SK-N-MC (cell line): ENCODE measurements at places on chromosomes 1 and 21.

DNA sequence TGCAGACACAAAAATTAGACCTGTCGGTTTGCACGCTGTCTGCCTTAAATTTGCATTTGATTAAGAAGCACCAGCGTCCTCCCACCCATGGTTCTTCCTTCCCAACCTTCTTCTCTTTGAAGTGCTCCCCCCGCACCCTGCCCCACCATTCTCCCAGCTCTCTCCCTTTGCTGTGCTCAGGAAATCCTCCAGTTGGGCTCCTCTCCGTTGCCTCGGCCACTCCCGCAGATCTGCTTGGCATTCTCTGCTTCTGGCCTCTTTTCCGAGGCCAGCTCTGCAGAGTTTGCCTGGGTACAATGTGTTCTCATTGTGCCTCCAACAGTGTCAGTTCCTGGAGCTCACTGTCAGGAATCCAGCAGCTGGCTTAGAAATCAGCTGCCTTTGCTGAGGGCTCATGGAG is 126.1 kb downstream of the NAV1 start:
- no peak for DNase-seq

DNA sequence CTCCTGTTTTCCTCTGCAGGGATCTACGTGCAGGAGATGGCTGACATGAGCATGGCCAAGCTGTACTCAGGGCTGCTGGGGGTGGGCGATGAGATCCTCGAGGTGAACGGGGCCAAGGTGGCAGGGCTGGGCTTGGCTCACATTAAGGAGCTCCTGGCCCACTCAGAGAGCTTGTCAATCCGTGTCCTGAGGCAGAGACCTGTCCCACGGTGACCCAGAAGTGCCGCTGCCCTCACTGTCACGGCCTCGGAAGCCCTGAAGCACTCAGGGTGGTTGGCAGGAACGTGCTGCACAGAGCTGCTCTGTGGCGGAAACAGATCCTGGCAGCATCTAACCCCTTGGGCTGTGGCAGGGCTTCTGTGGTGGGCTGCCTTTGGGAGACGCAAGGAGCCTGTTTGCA is 37.6 kb downstream of the KIAA1614 start:
- DNase-seq, result no peak

- no peak for DNase-seq
Observed at GRCh38 chr21:14688936-14689335, 142.8 kb upstream of the SAMSN1 start.

- DNase-seq, result no peak
Observed at GRCh38 chr1:155809088-155809487, 47.9 kb downstream of the GON4L start.

- no peak for DNase-seq
Observed at GRCh38 chr1:238384381-238384780, 493.7 kb upstream of the ZP4 start.

DNA sequence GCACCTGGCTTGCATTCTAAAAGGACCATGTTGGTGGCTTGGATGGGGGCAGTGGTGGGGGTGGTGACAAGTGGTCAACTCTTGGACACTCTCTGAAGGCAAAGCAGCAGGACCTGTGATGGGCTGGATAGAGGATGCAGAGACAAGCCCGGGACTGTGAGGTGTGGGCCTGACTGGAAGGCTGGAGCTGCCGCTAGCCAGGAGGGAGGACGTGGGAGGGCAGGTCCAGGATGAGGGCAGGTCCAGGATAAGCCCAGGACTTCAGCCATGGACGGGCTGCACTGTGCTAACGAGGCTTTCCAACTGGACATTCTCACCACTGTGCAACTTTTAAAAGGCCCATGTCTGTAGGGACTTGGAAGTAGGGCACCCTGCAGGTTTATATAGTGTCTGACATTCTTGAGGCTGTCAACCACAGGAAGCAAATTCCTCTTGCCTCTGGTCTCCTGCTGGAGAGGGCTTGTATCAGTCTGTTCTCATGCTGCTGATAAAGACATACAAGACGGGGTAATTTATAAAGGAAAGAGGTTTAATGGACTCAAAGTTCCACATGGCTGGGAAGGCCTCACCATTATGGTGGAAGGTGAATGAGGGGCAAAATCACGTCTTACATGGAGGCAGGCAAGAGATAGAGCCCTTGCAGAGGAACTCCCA is 8.3 kb upstream of the C1orf167 start:
- no peak for DNase-seq

GRCh38 chr1:228152918-228153258 is 3.2 kb downstream of the GJC2 start:
- no peak for DNase-seq

DNA sequence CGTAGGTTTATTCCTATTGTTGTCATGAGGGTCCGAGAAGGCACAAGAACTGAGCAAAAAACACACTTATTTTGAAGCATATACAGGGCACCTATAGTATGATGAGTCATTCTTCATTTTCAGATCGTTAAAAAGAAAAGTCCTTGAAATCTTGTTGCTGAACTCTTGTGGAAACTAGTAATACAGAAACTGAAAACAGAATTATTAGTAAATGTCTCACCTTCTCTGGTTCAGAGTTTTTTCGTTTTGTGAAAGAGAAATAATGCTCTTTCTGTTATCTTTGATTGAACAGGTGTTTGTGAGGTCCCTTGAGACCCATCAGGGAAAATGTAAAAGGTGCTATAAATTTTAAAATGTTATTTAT is 102.0 kb upstream of the COA6 start:
- no peak for DNase-seq

DNA sequence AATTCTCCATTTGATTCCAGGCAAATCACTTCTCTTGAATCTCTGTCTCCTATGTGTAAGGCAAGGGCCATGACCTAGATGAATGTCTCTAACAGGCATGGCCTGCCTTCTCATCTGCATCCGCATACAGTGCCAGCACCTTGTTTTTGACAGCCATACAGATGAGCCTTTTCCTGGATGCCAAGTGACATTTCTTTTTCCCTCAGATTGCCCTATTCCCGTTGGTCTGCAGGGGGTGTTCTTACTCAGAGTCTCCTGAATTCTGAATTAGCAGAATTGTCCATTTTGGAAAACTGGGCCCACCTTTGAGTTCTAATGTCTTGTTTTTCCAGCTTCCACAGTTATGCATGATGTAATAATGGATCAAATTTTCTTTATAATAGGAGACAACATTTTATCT is 88.0 kb upstream of the ADAR start:
- no peak for DNase-seq

DNA sequence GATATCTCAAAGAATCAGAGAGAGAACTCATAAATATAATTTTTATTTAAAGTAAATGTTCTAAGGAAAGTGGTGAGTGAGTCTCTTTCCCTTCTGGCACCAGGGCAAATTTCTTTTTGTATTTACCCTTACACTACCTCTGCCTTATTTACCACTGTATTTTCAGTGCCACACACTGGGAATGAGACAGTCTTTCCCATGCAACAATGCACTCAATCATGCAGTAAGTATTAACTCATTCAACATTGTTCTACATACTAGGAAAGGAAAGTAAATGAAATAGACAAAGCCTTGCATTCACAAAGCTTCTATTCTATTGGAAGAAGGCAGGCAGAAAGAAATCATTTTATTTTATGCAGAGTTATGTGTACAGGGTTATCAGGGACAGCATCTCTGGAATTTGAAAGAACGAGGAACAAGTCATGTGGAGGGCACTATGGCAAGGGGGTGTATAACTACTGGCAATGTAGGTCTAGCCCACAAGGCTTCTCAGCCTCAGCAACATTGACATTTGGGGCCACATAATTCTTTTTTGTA is 129.8 kb upstream of the PRDX6 start:
- DNase-seq, result no peak

DNA sequence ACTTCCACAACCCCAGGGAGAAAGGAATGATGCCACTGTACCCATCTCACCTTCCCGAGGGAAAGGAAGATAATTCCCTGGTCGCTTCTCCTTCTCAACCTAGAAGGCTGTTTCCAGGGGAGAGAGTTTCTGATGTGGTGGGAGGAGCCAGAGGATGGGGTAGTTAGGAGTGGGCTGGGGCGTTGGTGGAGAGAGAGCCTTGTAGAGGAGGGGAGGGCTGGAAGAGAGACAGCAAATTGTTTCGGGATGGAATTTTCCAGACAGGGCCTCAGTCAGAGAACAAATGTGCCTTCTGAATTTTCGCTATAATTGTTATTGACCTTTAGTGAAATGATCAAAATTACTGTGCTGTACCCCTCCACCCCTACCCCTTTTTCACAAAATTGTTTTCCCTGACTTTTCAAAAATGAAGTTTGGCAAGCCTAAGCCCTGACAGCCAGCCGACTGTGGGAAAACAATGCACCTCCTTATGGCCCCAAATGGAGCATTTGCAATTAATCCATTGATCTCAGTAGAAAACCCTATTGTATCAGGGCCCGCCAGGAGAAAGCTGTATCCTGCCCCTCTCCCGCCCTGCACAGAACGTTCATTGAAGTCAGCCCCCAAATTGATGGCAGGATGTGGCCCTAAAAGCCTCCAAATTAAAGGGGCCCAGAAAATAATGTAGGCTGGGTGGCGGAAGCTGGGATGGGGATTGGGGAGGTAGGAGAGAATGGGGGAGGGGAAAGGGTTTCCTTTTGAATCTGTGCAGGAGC is 69.1 kb upstream of the JUN start:
- no peak for DNase-seq

- no peak for DNase-seq
Observed at GRCh38 chr1:199122532-199123311, 483.9 kb downstream of the PTPRC start.

- DNase-seq, result no peak
Observed at GRCh38 chr1:208413006-208413405, 168.8 kb upstream of the PLXNA2 start.

DNA sequence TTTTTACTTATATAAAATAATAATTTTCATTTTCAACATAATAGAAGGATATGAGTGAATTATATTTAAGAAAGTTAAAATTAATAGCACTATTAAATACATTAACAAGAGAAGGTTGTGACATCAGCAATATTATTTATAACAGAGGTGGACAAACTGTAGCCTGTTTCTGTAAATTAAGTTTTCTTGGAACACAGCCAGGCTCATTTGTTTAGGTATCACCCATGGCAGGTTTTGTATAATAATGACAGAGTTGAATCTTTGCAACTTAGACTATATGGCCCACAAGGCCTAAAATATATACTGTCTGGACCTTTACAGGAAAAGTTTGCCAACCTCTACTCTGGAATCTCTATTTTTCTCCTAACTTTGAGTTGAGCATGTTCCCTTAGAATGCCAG is 42.8 kb upstream of the CACYBP start:
- DNase-seq, result no peak

- no peak for DNase-seq
Observed at GRCh38 chr1:193408782-193409293, 222.4 kb upstream of the B3GALT2 start.

DNA sequence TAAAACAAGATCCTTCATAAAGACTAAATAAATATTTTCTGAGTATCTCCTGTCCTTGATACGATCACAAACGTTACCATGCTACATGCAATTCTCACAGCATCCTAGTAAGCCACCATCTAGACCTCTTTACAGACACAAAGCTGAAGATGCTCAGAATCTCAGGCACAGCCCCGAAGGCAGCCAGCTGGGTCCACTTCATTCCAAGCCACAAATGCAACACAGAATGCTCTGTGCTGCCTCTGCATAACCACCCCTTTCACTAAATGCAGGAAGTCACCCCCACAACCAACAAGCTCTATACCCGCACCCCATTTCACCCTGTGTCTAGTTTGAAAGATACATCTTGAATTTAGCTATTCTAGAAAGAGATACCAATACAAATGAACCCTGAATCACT is 12.9 kb downstream of the RCAN1 start:
- DNase-seq, result no peak

- DNase-seq, result no peak
Observed at GRCh38 chr21:38297194-38297631, 40.4 kb downstream of the KCNJ15 start.

DNA sequence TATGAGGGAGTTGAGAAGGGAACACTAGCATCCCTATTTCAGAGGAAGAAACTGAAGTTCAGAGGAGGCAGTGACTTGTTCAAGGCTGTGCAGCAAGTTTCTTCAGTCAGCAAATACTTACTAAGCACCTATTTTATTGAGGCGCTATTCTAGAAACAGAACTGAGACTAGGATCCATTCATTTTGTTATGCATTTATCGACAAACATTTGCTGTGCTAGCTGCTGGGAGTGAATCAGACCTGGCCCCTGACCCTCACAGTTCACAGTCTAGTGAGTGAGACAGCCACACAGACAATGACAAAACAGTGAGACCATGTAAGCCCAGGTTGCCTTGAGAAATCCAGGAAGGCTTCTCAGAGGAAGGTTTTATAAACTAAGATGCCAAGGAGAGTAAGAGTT is 28.2 kb downstream of the TRIM62 start:
- DNase-seq, result no peak

GRCh38 chr21:44758141-44758561 is 43.5 kb downstream of the UBE2G2 start:
- no peak for DNase-seq

- no peak for DNase-seq
Observed at GRCh38 chr1:30038134-30039025, 685.0 kb downstream of the MATN1 start.

DNA sequence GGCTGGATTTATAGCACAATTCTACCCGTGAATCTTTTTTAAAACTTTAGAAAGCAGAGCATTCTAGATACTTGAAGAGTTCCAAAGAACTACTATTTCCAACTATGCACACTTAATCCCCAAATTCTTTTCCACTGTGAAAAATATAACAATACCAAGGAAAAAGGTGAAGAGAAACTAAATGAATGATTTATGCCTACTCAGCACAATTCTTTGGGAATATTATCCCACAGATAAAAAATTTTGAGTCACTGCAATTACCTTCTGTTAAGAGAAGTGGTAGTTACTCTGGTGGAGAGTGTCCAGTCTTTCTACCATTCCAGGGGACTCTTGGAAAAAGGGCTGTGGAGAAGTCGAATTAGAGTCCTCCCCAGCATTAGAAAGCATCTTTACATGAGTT is 39.2 kb downstream of the ERO1B start:
- no peak for DNase-seq
